NCI-H1092 treated with DMSO at 0.1 percent for 48 hours (cell line): ENCODE measurements at places on chromosomes 1 and 21.

- DNase-seq, result no peak
Observed at GRCh38 chr1:110426854-110427253, 19.4 kb upstream of the LAMTOR5 start.

- peak; percentile 99 for DNase-seq
Observed at GRCh38 chr1:11847667-11848372, at the start of gene NPPA. TSS of gene NPPA (minus strand) at chr1:11847783. CDS start at chr1:11847684, 99 bp downstream.

GRCh38 chr1:3491291-3492246 is 37.1 kb downstream of the ARHGEF16 start:
- DNase-seq, result peak; percentile 21

GRCh38 chr1:193141804-193142203 is 20.0 kb downstream of the CDC73 start:
- DNase-seq, result no peak

- DNase-seq, result no peak
Observed at GRCh38 chr1:28157894-28158293, 18.6 kb downstream of the PTAFR start.

GRCh38 chr1:47803815-47804501 is 193.2 kb downstream of the TRABD2B start:
- DNase-seq, result peak; percentile 46

DNA sequence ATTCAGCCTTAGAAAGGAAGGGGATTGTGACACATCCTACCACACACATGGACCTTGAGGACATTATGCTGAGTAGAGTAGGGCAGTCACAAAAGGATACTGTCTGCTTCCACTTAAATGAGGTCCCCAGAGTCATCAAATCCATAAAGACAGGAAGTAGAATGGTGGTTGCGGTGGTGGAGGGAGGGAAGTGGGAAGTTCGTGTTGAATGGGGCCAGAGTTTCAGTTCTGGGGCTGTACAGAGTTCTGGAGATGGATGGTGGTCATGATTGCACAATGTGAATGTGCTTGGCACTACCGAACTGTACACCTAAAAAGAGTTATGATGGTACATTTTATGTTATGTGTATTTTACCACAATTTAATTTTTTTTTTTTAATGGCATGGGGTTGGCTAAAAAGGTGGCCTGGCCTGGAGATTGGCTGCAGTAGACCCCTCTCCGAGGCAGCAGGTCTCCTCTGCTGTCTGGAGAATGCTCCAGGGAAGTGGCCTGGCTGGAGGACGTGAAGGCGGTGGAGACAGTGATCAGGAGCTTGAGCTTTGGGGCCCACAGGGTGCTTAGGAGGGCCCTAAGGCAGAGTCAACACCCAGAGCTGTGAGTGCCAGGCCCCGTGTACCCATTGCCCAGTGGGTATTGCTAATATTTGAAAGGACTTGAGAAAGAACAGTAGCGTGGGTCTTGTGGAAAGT is 30.4 kb downstream of the IFNGR2 start:
- no peak for DNase-seq

DNA sequence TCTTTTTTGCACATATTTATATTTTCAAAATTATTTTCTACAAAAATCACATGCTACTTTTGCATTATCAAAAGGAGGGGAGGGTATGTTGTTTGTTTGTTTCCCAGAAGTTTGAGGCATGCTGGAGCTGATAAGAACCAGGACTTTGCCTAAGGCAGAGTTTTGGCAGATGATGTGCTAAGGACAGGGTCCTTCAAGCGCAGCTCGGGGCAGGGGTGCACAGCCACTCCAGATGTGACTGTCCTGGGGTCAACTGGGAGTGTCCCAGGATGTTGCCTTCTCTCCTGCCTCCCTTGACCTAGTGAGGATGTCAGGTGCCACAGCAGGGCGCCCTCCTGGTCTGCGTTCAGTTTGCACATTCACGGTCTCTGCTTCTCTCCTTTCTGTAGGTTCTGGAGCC is 42.6 kb upstream of the SRRM1 start:
- no peak for DNase-seq

GRCh38 chr1:57106296-57106695 is 140.5 kb upstream of the C8B start:
- DNase-seq, result no peak

DNA sequence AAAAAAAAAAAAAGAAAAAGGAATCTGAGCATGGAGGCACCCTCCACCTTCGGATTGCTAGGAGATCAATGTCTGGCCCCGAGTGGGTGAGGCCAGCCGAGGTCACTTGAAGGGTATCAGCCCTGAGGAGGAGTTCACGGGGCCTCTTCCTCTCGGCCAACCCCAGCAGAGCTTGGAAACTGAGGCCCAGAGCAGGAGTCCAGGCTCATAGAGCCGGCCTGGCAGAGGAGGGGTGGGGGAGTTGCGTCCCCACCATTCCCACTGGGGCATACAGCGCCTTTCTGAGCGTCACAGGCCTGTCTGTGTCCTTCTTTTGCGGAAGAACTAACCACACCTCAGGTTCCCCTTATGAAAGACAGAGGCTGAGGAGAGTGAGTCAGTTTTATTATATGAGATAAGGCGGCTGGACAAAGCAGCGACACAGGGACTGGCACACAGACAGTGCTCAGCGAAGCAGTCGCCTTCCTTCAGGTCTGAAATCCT is 17.1 kb upstream of the EPHA2 start:
- DNase-seq, result no peak

DNA sequence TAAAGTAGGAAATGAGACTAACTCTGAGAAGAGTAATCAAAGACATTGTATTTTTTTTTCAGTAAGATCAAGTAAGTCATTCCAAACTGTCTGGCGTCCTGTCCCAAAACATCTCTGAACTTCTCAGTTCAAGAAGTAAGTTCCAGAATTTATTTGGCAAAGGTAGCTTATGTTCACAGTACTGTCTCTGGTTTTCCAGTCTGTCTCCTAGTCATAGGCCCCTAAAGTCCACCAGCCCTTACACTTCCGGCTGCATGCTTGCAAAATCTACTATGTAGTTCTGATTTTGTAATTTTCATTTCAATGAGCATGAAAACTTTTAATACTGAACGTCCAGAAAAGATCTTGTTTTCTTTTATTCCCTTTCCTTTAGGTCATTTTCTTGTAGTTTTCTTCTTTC is 61.4 kb upstream of the S1PR1 start:
- no peak for DNase-seq

DNA sequence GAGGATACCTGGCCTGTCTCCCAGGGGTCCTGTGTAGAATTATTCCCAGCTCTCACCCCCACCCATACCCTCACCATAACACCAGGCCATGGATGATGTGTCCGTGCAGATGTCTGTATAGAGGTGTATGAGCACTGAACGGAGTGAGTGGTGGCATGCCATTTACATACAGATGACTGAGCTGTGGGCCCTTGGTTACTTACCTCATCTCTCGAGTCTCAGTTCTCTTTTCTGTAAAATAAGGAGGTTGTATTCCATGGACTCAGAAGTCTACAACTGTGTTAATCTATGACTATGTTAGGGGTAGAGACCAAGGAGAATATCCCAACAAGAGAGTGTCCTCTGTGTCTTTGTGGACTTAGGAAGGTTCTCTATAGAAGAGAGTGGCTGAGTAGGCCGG is 65.6 kb upstream of the CD1D start:
- no peak for DNase-seq

GRCh38 chr1:23394684-23395083 is 25.0 kb upstream of the ZNF436 start:
- DNase-seq, result no peak

GRCh38 chr1:98669355-98670296 is 8.1 kb downstream of the SNX7 start:
- DNase-seq, result no peak

- DNase-seq, result no peak
Observed at GRCh38 chr1:33048426-33048825, 11.7 kb upstream of the AK2 start.

DNA sequence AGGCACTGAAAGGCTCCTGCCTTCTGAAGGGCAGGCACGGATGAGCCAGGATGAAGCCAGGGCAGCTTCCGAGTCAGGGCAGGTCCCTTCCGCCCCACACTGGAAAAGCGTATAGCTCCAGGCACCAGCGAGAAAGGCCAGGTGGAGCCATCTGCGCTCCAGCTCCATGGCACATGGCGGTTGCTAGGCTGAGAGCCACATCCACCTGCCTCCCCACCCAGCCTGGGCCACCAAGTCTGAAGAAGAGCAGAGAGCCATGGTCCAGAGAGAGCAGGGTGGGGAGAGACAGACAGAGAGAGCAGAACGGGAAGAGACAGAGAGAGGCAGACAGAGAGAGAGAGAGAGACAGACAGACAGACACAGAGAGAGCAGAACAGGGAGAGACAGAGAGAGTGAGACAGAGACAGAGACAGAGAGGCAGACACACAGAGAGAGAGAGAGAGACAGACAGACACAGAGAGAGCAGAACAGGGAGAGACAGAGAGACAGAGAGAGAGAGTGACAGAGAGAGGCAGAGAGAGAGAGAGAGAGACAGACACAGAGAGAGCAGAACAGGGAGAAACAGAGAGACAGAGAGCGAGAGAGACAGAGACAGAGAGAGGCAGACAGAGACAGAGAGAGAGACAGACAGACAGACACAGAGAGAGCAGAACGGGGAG is 5.2 kb downstream of the FNDC10 start:
- no peak for DNase-seq

DNA sequence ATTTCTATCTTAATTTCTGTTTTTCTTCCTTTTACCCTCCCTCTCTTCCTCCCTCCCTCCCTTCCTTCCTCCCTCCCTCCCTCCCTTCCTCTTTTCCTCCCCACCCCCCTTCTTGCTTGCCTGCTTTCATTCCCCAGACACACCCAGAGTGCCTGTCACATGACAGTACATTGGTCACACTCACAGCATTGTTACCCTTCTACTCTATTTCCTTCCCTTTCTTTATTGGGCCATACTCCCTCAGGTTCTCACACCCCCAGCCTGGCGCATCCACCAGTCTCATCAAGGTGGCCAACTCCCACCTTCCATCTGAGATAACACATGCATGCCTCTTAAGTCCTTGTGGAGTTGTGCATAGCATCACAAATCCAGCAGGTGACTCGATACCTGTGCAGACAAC is 10.9 kb downstream of the TMPRSS3 start:
- no peak for DNase-seq

DNA sequence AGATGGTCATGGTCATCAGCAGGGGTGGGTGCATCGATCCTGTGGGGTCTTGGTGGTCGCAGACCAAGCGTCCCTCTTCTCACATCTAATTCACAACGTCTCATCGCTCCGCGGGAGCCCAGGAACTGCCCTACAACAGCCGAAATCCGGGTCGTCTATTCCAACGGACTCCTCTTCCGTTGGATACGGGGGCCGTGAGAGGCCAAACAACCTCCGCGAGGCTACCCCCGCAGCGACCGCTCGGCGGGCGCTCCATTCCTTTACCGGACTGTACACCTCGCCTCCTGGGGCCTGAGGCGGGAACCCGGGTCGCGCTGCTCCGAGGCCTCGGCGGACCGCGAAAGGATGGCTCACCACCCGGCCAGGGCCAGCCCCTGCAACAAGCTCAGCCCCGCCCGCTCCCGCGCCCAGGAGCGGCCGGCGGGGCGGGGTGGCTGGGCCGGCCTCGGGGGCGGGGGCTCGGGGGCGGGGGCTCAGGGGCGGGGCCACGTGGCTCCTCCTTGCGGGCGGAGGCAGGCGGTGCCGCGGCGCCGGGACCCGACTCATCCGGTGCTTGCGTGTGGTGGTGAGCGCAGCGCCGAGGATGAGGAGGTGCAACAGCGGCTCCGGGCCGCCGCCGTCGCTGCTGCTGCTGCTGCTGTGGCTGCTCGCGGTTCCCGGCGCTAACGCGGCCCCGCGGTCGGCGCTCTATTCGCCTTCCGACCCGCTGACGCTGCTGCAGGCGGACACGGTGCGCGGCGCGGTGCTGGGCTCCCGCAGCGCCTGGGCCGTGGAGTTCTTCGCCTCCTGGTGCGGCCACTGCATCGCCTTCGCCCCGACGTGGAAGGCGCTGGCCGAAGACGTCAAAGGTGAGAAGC is at the start of gene QSOX1:
QSOX1 (plus strand) TSS at position 545 of the 857 bp plus-strand sequence; CDS start at position 584, 39 bp downstream.
- DNase-seq, result peak; percentile 92

DNA sequence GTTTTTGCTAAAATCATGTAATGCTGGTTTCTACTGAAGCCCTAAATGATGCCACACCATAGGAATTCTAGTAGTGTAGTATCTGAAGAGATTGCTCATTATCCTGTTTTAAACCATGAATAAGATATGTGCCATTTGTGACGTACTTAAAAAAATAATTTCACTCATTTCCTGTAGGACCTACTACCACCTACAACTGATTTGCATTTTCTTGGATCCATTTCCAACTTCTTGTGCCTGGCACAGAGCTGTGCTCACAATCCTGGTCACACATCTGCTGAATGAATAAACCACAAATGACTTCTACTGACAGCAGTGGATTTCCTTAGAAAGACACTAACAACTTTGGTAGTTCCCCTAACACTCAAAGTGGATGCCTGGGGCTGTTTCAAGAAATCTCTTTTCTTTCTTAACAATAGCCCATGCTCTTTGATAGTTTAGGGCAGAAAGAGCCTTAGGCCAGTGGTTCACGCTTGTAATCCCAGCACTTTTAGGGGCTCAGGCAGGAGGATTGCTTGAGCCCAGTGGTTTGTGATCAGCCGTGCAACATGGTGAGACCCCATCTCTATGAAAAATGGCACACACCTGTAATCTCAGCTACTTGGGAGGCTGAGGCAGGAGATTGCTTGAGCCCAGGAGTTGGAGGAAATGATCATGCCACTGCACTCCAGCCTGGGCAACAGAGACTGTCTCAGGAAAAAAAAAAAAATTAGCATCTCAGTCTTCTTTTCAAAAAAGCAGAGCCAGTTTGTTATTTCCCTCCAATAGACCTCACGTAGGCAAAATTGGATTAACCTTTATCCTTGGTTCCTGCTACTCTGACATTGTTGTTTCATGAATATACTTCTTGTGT is 13.0 kb upstream of the BATF3 start:
- DNase-seq, result no peak

- no peak for DNase-seq
Observed at GRCh38 chr1:9612162-9612845, 23.6 kb downstream of the TMEM201 start.

- no peak for DNase-seq
Observed at GRCh38 chr1:228410015-228410414, 3.4 kb upstream of the TRIM11 start.

DNA sequence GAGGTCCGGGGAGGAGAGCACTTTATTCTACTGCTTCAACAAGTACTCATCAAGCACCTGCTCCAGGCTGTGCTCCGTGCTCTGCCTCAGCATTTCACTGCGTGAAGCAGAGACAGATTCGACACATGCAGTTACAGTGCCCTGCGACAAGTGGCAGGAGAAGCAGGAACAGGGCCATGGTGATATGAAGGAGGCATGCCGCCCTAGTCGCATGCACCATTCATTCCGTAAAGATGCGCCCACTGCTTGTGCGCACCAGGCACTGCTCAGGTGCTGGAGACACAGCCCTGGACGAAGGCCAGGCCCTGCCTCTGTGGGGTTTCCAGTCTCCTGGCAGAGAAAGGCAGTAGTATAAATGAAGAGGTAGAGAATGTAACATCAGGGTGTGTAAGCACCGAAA is 206.6 kb downstream of the HIVEP3 start:
- no peak for DNase-seq
